Activated CD4-positive, alpha-beta memory T cell treated with anti-CD3 and anti-CD28 coated beads for 36 hours (primary cell): ENCODE measurements at places on chromosomes 12 and 14.

- DNase-seq: no peak
These were observed 19.9 kb downstream of the EIF2B2 start for GRCh38 chr14:75022655-75023054.

DNA sequence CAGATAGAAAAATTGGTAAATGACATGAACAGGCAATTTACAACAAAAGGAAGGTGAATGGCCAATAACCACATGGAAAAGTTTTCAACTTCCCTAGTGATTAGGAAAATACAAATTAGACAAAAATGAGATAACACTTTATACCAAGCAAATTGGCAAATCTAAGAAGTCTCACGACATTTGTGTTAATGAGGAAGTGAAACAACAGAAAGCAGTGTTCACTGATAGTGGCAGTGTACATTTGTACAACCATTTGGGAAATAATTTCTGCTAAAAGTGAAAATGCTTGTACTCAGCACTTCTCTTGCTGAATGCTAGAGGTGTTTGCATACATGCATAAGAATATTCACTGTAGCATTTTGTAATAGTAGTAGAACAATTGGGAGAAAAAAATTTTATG is 126.6 kb downstream of the LLPH start:
- no peak for DNase-seq

DNA sequence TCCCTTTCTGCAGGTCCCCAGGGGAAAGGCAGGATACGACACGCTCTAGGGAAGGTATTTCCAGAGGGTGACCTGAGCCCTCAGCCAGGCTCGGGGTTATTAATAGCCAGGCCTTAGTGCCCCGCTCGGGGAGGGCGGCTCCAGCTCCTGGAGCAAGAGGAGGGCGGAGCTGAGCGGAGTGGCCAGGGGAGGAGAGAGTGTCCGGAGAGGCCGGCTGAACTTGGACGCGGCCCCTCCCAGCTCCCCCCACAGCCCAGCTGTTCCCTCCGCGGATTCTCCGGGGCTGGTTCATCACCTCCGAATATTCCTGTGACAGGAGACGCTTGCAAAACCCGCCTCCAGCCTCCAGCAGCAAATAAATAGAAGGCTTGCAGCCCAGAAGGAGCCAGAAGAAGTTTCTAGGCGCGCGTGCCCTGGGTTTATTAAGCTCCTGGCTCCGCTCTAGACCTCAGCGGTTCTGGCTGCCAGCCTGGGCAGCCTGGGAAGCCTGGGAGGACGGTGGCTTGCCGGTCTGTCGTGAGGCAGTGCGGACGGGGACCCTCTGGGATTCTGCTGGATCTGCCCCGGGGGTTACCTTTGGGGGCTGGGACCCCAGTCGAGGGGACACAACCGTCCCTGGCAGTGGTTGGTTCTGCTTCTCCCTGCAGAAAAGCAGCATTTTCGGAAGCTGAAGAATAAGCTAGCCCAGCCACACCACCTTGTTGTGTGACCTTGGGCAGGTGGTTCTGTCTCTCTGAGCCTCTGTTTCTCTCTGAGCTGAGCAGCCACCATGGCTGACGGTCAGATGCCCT is at the start of gene HSPB8:
Gene HSPB8 (plus strand): TSS at position 388 of the 791 bp plus-strand sequence. CDS start 382 bp downstream, at position 770.
- no peak for DNase-seq

GRCh38 chr12:98572010-98572409 is 21.5 kb upstream of the SLC25A3 start:
- no peak for DNase-seq

DNA sequence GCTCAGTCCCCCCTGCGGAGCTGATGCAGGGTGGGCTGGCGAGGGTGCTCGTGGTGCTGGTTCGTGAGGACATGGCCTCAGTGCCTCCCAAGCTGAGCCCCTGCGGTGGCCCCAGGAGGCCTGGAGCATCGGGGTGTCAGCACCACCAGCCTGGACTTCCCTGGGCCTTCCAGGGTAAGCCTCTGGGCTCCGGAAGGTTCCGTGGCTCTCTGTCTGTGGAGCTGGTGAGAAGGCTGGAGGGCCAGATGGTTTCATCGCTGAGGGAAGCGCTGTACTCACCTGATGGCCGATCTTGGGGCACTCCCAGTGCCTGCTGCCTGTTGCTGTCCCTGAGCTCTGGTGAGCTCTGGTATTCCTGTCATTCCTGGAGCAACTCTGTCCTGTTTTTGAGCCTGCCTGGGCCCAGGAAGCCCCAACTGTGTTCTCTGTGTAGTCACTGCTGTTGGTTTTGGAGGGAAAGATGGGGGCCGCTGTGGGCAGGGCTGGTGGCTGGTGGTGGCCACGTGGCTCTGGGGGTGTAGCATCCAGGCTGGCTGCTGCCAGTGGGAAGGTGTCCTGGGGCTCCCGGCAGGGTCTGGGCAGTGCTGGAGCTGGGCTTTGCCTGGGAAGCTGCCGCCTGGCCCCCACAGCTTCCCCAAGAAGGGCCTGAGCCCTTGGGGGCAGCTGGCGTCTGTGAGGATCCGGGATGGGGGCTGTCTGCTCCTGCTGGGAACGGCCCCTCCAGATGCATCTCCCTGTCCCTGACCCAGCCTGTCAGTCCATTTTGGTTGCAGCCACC is 18.3 kb downstream of the MTA1 start:
- DNase-seq: no peak

GRCh38 chr14:59634617-59635016 is 58.0 kb upstream of the CCDC175 start:
- DNase-seq: no peak

DNA sequence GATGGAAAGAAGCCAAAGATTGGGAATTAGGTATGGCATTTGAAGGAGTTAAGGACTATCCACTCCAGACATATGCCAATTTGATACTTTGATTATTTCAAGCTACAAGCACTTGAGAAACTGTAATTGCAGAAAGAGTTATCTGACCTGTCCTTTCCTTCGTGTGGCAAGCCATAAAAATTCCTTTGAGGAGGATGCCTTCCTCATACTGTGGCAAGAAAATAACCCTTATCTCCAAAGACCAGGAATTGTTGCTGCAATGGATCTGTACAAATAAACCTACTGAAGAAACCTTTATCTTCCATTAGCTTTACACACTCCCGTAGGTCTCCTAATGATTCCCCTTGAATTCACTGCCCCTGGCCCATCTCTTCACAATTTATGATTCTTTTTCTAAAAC is 165.1 kb upstream of the AMIGO2 start:
- no peak for DNase-seq

GRCh38 chr14:25132732-25133422 is 82.9 kb upstream of the STXBP6 start:
- peak; percentile 54 for DNase-seq

DNA sequence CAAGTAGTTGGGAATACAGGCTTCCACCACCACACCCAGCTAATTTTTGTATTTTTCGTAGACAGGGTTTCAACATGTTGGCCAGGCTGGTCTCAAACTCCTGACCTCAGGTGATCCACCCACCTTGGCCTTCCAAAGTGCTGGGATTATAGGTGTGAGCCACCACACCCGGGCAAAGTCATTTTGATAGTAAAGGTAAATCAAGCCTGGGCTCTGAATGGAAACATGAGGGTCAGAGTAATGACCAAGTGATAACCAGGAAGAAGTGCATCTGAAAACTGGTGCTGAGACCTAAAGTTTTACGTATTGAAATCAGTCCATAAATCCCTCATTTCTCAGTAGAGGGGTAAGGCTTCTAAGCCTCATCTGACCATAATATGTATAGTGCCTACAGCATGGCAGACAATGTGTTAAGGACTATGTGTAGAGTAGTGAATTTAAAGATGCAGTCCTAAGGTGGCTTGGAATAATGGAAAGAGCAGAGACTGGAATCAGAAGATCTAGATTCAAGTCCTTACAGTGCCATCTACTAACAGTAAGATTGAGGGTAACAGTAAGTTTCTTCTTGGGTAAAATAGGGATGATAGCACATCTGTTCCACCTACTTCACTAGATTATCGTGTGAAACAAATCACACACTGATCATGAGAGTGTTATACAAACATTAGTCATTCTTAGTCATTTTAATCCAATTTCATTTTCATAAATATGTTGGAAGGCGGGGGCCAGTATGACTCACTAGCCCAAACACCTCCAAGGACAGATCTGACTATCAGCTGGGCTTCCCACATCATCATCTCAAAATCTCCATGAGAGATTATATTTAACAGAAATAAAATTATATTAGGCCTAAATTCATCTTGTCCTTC is 11.2 kb downstream of the MAP4K5 start:
- peak; percentile 84 for DNase-seq

DNA sequence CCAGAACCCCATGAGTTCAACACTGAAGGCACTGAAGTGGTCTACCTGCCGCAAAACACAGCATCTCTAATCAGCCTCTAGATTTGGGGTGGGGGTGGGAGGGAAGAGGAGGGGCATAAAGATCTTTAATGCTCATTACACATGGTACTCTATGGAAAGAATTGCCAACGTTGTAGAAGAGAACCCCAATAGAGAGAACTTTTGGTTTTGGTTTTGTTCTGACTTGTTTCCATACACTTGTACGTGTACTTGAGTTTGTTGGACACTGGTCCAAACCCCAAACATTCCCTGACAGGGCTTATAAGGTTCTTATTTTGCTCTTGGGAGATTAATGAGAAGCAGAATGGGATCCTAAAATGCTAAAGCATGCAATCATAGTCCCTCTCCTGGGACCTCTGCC is 31.0 kb downstream of the GNPTAB start:
- no peak for DNase-seq

DNA sequence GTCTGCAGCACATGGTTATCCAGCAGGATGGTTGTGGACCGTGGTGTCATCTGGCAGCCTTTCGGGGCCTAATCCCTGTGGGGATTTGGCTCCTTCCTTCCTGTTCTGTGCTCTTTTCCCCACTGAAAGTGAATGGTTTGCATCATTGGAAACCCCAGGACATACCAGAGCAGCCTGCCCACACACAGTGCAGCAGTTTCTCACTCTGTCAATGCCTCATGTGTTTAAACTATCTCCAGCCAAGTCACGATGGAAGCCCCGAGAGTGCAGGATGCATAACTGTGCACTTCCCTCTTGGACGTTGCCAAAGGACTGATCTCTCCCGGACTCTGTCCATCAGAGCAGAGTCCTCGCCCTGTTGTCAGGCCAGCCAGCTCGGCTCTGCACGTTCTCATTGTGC is 29.0 kb upstream of the AMN start:
- no peak for DNase-seq

GRCh38 chr14:70064136-70064865 is 124.5 kb downstream of the SLC8A3 start:
- no peak for DNase-seq

GRCh38 chr12:66279123-66279712 is 23.1 kb upstream of the HELB start:
- peak; percentile 60 for DNase-seq

DNA sequence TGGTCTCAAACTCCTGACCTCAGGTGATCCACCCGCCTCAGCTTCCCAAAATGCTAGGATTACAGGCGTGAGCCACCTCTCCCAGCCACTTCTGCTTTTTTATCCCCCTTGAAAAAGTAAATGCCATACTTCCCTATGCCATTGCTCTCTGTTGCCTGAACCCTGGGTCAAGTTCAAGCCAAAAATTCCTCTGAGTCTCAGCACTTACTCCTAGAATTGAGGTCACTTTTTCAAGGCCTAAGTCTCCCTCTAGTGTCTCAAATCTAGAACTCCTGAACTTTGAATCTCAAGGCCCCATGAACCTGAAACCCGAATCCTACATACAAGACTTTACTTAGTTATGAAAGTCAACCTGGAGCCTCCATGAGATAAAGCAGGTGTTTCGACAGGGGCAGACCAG is 1.4 kb upstream of the APOBEC1 start:
- no peak for DNase-seq

- DNase-seq: no peak
These were observed 20.0 kb upstream of the SGPP1 start for GRCh38 chr14:63747846-63748245.

DNA sequence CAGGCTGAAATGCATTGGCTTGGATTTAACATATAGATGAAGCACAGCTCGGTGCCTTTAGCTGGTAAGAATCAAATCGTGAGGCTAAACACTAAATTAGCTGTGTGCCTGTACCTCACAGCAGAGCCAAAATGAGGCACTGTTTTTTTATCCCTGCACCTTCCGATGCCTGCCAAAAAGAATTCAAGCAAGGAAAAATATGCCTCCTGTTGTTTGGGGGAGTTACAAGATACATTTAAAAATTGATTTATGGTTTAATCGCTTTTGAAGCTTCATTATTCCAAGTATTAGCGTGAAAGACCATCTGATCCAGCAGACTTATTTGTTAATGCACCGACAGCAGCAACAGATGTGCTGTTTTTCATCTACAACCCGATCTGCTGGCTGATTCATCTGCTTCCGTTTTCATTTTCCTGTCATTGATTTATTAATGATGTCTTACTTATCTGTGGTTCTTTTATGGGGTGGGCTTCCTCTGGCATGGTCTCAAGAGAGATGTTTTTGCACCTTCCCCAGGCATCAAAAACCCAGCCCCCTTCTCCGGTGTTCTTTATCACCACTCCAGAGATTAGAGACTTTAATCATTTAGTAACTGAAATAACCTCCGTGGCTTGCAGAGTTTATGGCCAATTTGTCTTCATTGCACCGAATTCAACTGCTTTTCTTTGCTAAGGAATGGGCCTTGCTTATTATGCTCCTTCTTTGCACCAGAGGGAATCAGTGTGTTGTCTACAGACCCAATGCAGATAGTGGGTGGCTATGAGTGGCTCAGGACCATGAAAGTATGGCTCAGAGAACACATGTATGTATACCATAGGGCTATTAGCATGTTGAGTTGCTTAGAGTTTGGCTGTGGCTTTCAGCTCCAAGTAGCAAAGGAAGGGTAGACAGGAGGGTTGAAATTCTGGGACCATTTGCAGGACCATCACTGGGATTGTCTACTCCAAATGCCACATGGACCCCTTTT is 166.8 kb upstream of the TMEM260 start:
- no peak for DNase-seq

DNA sequence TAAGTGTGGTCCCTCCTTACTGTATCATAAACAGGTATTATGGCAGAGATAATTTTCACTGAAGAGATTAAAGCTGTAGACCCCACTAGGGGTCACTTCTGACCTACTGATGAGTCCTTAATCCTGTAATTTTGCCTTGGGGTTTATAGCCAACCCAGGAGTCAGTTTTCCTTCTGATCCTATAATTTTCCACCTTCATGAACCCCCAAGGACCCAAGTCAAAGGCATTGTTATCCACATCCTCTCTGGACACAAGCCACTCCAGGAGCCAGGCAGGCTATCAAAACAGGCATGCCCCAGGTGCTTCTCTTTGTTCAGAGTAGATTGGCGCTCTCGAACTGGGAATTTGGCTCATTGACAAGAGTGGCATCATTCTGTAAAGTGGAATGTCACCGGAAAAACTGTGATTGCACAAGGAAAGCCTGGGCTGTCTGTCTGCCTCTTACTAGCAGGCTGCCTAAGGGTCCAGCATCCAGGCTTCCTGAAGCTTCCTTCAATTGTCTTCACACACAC is 1523.2 kb upstream of the FLRT2 start:
- no peak for DNase-seq

DNA sequence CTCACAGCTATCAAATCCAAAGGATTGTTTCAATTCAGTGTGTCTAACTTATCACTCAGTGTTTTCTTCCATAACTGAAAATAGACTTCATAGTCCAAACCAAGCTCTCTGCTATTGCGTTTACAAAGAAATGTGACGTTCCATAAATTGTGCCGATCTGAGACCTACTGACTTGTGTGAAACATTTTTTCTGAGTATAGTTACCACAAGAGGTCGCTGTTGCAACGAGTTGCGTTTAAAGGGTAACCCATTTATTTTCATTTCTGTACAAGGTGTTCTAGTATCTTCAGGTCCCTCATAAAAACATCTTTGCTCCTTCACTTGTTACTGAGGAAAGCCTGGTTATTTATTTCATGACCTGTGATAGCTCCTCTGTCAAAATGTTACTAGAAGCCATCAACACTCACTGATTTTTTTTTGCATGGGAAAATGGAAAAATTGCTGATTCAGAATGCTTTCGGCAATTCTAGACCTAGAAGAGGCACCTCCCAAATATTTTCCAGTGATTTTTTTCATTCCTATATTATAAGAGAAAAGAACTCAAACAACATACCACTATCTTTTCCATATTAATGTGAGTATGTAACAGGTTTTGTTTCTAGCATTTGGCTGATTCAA is 60.9 kb upstream of the OR4E1 start:
- DNase-seq: peak; percentile 37
